ENCODE measurements at places on chromosomes 5 and 9. TPM values are rescaled to one million over a fixed set of nuclear protein-coding genes. Genes with fewer than 3 reads are reported as not detected.

GRCh38 chr9:89616411-89616810 lies 11.6 kb downstream of the GADD45G start:
- DNase-seq: no peak

GRCh38 chr5:110112348-110112747 lies 422.6 kb downstream of the MAN2A1 start:
- no peak for DNase-seq

GRCh38 chr5:72477176-72477575 lies 30.0 kb downstream of the ZNF366 start:
- no peak for DNase-seq

GRCh38 chr9:101269591-101270283 lies 115.1 kb downstream of the BAAT start:
- no peak for DNase-seq

- DNase-seq: no peak
Measured at GRCh38 chr5:113102121-113102531, 125.5 kb downstream of the DCP2 start.

- peak; percentile 28 for DNase-seq
Measured at GRCh38 chr9:131011274-131012022, 2.5 kb downstream of the LAMC3 start.

- no peak for DNase-seq
Measured at GRCh38 chr5:103668281-103668680, 105.7 kb upstream of the NUDT12 start.

GRCh38 chr5:174149989-174150388 lies 104.5 kb downstream of the NSG2 start:
- no peak for DNase-seq

DNA sequence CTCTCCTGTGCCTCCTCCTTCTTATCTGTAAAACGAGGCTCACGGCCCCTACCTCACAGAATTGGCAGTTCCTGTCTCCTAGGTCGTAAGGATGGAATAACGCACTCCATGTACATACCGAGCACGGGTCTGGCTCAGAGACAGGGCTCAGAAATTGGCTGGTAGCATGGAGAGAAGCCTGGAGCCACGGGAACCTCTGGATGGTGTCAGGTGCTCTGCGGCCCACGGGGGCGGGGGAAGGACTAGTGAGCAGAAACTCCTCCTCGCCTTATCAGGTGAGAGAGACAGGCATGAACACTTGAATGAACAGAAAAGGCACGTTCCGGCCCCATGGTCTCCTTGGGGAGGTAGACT lies 15.4 kb upstream of the C5orf47 start:
- peak; percentile 57 for DNase-seq

- DNase-seq: no peak
Measured at GRCh38 chr5:119070578-119070827, 384 bp upstream of the DMXL1 start.

GRCh38 chr9:92706218-92706940 lies 36.4 kb upstream of the IPPK start:
- no peak for DNase-seq

- DNase-seq: no peak
Measured at GRCh38 chr5:131430794-131431193, 166.9 kb downstream of the CDC42SE2 start.

DNA sequence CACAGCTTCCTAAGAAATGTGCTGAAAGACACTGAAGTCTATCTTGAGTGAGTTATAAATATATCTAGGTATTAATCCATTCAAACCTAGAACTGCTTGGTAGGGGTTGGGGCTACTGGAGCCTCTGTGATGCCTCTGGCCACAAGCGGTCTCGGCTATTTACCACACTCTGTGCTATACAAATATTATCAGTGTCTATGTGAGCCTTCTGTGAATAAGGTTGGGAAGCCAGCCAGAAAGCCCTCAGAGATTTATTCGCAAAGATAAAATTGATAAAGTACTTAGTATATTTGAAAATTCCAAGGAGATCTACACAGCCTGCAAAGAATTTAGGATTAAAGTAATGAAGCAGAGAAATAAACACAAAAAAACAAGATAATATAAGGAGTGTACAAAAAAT lies 41.4 kb downstream of the LIFR start:
- DNase-seq: no peak

GRCh38 chr5:139243425-139243970 lies 45.3 kb upstream of the SIL1 start:
- no peak for DNase-seq

DNA sequence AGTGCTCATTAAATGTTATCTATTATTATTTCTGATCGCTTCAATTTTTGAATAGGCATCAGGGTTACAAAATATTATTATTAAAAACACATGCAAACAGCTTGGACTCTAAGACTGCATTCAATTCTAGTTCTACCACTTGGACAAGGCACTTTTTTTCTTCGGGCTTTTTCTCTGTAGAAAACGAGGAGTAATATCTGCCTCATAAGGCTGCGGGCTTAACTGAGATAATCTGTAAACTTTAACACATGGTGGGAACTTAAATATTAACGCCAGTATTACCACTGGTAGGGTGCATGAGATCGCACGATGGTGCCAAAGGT lies 511 bp upstream of the SPDL1 start:
- no peak for DNase-seq

GRCh38 chr5:179438011-179438441 lies 92.8 kb upstream of the ADAMTS2 start:
- peak; percentile 89 for DNase-seq

The DMGDH gene
- polyA plus RNA-seq: 1.9 TPM

The THBS4 gene
- 6.9 TPM for polyA plus RNA-seq

The TPPP gene
- 12.2 TPM for polyA plus RNA-seq

The PCDH1 gene
- 9.2 TPM for polyA plus RNA-seq

The CCDC171 gene
- 0.61 TPM for polyA plus RNA-seq

The LRRC19 gene
- polyA plus RNA-seq: not detected

The RAB3C gene
- polyA plus RNA-seq: 0.34 TPM
